ENCODE measurements at places on chromosomes 11 and 22.

- DNase-seq, result peak; percentile 56
These were observed 89.1 kb upstream of the ARHGAP20 start for GRCh38 chr11:110801328-110801727.

GRCh38 chr11:130549393-130549999 is 101.1 kb downstream of the ADAMTS15 start:
- DNase-seq, result no peak

DNA sequence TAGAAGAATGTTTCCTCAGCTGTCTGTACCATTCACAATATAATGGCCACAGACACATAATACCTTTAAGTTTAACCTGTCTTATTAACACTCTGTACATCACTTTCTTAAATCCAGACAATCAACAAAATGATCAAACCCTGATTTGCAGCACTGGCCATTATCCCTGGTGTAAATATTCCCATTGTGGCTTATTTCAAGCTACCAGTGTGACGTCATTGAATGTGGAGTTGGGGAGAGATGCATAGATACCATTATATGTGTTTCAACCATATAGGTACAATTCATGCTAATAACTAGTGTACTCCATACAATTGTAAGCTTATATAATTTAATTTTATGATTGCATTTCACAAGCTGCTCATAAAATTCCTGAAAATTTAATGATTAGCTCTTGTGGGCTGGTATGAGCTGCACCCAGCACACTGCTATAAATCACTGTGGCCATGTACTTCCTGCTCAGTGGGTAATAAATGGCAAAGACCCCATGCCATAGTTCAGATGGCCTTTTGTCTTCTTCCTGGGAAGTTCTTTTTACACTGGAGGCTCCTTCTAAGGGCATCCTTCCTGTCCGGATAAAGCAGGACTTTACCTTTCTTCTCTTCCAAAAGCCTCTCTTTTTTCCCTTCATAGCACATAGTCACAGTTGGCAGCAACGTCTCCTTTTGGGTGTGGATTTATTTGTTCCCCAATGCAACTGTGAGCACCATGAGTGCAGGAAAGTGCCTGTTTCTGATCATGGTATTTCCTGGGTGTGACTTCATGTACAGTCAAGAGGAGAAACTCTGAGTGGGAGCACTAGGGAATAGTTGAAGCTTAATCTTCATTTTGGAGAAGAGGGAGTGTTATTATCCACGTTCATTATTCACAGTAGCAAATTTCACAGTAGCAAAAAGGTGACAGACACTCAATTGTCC is 87.8 kb downstream of the MIAT start:
- no peak for DNase-seq

- DNase-seq, result no peak
These were observed 191.7 kb downstream of the DSCAML1 start for GRCh38 chr11:117605331-117605730.

- DNase-seq, result no peak
These were observed 15.0 kb upstream of the ANO1 start for GRCh38 chr11:70063121-70063520.

DNA sequence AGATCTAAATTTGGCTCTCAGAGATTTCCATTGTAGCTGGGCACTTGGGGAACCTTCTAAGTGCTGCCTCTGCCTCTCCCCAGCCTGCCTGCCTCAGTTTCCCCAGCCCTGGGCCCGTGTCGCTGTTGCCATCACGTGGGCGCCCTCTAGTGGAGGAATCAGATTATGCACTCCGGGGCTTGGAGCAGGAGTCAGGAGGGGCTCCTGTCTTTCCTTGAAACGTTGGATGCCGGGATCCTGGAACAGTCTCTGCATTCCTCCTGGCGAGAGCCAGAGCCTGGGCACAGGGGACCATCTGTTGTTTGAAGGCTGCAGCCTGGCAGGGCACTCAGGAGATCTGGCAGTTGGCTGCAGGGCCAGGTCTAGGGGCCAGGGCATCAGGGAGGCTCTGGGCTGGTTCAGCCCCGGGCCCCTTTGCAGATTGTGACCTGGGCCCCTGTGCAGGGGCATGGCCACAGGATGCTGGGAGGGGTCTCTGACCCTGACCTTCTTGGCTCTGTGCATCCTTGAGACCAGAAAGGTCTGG is 71.6 kb downstream of the LRP5 start:
- no peak for DNase-seq

Measured in upper lobe of left lung (tissue), 6 donors.